Suprapubic skin (tissue), 4 donors: ENCODE measurements at places on chromosomes 13 and 19.

GRCh38 chr13:32370805-32371204, 55.5 kb downstream of the BRCA2 start:
- H3K4me1 ChIP-seq: no peaks in the 10 kb centered on the region
- H3K4me3 ChIP-seq: no peak overlapping the region
- H3K27me3 ChIP-seq: no peaks in the 10 kb centered on the region
- peaks cover 5% of the 10 kb centered on the region for H3K36me3 ChIP-seq
- H3K27ac ChIP-seq: no peak overlapping the region
- DNase-seq: no peak

DNA sequence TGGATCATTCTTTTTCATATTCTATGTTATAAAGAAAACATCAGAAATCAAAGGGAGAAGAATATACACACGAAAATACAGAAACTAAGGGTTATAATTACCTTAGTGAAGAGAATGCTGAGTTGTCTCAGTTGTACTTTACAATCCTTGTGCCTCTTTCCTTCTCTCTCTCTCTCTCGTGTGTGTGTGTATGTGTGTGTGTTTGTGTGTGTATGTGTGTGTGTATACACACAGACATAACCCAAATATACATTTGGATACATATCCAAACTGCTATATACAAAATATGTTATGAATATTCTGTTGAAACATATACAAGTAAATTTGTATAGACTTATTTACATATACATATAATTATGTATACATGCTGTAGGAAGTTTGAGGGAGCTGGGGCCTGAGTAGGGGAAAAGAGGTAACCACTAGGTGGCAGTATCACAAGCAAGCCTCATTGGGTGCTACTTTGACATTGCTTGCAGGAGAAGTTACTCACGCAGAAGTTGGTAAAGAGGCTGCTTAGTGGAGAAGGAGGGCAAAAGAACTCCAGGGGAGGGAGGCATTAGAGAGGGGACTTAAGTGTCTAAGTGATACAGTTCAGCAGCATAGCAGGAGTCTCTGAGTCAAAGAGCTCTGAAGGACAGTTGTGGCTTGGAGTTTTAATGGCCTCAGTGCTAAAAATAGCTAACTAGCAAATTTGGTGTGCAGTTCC, 465.1 kb upstream of the PCDH20 start:
- no peak for DNase-seq
- H3K4me3 ChIP-seq: no peak overlapping the region
- H3K36me3 ChIP-seq: no peaks in the 10 kb centered on the region
- no peaks in the 10 kb centered on the region for H3K4me1 ChIP-seq
- H3K27ac ChIP-seq: no peak overlapping the region

- no peaks in the 10 kb centered on the region for H3K4me1 ChIP-seq
- H3K27me3 ChIP-seq: no peaks in the 10 kb centered on the region
- H3K27ac ChIP-seq: no peak overlapping the region
- H3K36me3 ChIP-seq: no peaks in the 10 kb centered on the region
These were observed 1468.1 kb downstream of the PCDH9 start for GRCh38 chr13:65762012-65762411.

GRCh38 chr13:79631051-79631659, 150.2 kb downstream of the NDFIP2 start:
- H3K27ac ChIP-seq: no peak overlapping the region
- no peaks in the 10 kb centered on the region for H3K36me3 ChIP-seq
- no peaks in the 10 kb centered on the region for H3K27me3 ChIP-seq
- H3K4me3 ChIP-seq: no peak overlapping the region
- H3K4me1 ChIP-seq: peaks cover 18% of the 10 kb centered on the region

DNA sequence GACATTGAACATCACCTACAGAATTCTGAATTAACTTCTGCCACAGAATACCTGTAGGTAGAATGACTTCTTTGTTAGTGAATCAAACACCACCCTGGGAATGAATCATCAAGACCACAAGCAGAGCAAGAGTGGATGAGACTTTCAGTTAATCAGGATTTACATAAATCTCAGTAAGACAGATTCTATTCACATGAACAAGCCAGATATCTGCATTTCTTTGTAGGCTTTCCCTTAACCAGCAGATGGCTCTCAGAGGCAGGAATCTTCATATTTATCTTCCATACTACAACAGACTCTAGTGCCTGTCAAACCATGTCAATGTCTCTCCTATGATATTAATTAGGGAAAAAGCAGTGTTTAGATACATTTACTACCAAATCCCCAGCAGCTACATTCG, 412.1 kb downstream of the KLF12 start:
- no peaks in the 10 kb centered on the region for H3K36me3 ChIP-seq
- H3K4me3 ChIP-seq: no peak overlapping the region
- H3K4me1 ChIP-seq: no peaks in the 10 kb centered on the region
- DNase-seq: no peak
- no peaks in the 10 kb centered on the region for H3K27me3 ChIP-seq
- no peak overlapping the region for H3K27ac ChIP-seq

- no peaks in the 10 kb centered on the region for H3K36me3 ChIP-seq
- no peak for DNase-seq
- no peak overlapping the region for H3K4me3 ChIP-seq
- H3K4me1 ChIP-seq: no peaks in the 10 kb centered on the region
These were observed 24.5 kb upstream of the CCNE1 start for GRCh38 chr19:29787281-29787680.

GRCh38 chr13:85266331-85266730, 532.9 kb downstream of the SLITRK6 start:
- H3K4me1 ChIP-seq: no peaks in the 10 kb centered on the region
- no peak overlapping the region for H3K27ac ChIP-seq
- H3K4me3 ChIP-seq: no peak overlapping the region
- H3K27me3 ChIP-seq: no peaks in the 10 kb centered on the region
- DNase-seq: no peak

DNA sequence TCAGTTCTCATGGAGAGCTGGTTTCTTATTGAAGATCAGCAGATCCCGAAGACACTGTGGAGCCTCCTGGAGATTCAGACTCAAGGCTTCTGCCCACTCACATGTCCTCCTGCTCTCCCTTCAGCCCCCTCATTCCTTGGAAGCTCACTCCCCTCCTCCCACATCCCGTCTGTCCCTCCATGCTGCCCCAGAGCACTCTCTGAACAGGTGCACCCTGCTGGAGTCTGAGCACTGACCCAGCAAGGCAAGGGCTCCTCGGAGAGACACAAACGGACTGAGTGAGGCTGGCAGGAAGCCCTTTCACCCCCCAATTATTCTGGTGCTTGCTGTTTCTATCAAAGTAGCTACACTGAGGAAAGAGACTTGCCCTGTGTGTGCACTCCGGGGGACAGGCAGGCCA, 374.0 kb downstream of the UQCRFS1 start:
- DNase-seq: no peak
- peaks cover 11% of the 10 kb centered on the region for H3K27me3 ChIP-seq
- no peak overlapping the region for H3K27ac ChIP-seq

- no peak overlapping the region for H3K4me3 ChIP-seq
- no peaks in the 10 kb centered on the region for H3K36me3 ChIP-seq
- DNase-seq: no peak
- H3K4me1 ChIP-seq: peaks cover 16% of the 10 kb centered on the region
These were observed 10.8 kb downstream of the FFAR2 start for GRCh38 chr19:35458731-35459391.

- peak overlapping the region; percentile 62 for H3K4me3 ChIP-seq
- peaks cover 34% of the 10 kb centered on the region for H3K4me1 ChIP-seq
- H3K36me3 ChIP-seq: no peaks in the 10 kb centered on the region
- H3K27ac ChIP-seq: peak overlapping the region; percentile 19
- no peak for DNase-seq
These were observed 1.1 kb downstream of the DACH1 start for GRCh38 chr13:71865874-71866334.

- H3K36me3 ChIP-seq: no peaks in the 10 kb centered on the region
- H3K4me3 ChIP-seq: no peak overlapping the region
- no peak for DNase-seq
- H3K4me1 ChIP-seq: peaks cover 31% of the 10 kb centered on the region
These were observed 6.5 kb upstream of the DOCK6 start for GRCh38 chr19:11268783-11269267.

GRCh38 chr13:24301911-24302310, 7.5 kb upstream of the C1QTNF9 start:
- peaks cover 67% of the 10 kb centered on the region for H3K36me3 ChIP-seq
- no peaks in the 10 kb centered on the region for H3K27me3 ChIP-seq
- no peak for DNase-seq
- H3K4me1 ChIP-seq: no peaks in the 10 kb centered on the region

GRCh38 chr19:43229315-43229714, 23.9 kb upstream of the PSG4 start:
- DNase-seq: no peak
- no peak overlapping the region for H3K27ac ChIP-seq
- no peaks in the 10 kb centered on the region for H3K36me3 ChIP-seq
- H3K4me3 ChIP-seq: no peak overlapping the region

GRCh38 chr13:24700539-24700938, 20.3 kb downstream of the ATP12A start:
- no peaks in the 10 kb centered on the region for H3K36me3 ChIP-seq
- no peak overlapping the region for H3K27ac ChIP-seq
- H3K4me3 ChIP-seq: no peak overlapping the region
- H3K27me3 ChIP-seq: peaks cover 21% of the 10 kb centered on the region
- no peak for DNase-seq

DNA sequence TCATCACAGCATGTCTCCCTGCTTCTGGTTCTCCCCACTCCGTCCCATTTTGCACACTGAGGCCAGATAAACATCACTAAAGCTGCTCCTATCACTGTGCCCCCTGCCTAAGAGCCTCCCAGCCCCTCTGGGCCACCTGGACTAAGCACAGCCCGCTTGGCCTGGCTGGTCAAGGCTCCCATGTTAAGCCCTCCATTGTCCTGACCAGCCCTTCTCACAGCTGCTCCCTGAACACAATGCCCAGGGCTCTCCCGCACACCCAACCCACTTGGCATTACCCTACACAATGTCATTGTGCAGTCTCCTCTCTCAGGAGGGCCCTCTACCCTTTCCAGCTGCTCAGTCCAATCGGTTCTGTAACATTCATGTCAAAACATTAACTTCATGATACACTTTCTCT, 133.4 kb downstream of the NUFIP1 start:
- no peak overlapping the region for H3K27ac ChIP-seq
- H3K4me1 ChIP-seq: peaks cover 14% of the 10 kb centered on the region
- H3K27me3 ChIP-seq: no peaks in the 10 kb centered on the region
- no peak overlapping the region for H3K4me3 ChIP-seq

GRCh38 chr19:39506944-39507714, 7.8 kb upstream of the SELENOV start:
- no peak for DNase-seq
- H3K4me1 ChIP-seq: peaks cover 25% of the 10 kb centered on the region
- no peak overlapping the region for H3K27ac ChIP-seq
- no peaks in the 10 kb centered on the region for H3K36me3 ChIP-seq
- H3K27me3 ChIP-seq: peaks cover 77% of the 10 kb centered on the region

DNA sequence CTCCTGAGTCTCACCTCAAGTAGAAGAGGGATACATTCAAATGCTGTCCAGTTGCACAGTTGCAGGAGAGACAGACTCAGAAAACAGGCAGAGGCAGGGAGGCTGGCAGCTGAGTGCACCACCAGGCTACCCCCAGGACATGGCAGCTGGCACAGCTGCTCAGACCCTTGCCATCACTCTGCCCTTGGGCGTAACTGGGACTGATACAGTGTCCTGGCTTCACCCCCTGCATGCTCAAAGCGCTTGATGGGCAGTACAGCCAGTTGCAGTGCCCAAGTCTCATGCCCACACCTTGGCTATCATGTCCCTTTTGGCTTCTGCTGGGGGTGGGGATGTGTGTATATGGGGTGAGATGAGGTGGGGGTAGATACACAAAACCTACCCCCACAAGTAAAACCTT, 5.5 kb upstream of the PEPD start:
- H3K27me3 ChIP-seq: peaks cover 33% of the 10 kb centered on the region
- H3K4me1 ChIP-seq: peaks cover 5% of the 10 kb centered on the region
- H3K27ac ChIP-seq: no peak overlapping the region
- no peaks in the 10 kb centered on the region for H3K36me3 ChIP-seq
- no peak overlapping the region for H3K4me3 ChIP-seq

DNA sequence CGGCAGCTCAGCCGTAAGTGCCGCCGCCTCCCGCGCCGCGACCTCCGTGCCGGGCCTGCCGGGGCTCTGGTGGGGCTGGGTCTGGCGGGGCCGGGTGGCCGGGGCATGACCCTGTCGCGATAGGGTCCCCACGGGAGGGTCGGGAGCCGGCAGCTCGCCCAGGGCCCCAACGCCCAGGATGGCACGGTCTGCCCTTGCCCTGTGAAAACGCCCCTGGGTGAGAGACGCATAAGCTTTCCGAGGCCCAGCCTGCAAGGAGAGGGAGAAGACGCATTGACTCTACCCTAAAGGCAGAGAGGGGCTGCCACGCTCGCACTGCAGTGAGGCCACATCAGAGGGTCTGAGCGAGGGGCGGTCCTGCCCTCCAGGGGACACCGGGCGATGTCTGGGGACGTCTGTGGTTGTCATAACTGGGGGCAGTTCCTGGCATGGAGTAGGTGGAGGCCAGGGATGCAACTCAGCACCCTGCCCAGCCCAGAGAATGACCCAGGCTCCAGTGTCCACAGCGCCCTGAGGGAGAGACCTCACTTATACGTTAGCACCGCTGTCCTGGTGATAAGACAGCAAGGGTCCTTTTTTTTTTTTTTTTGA, 539 bp downstream of the ZNF554 start:
- peak overlapping the region; percentile 59 for H3K27ac ChIP-seq
- H3K4me1 ChIP-seq: peaks cover 18% of the 10 kb centered on the region
- DNase-seq: no peak
- H3K36me3 ChIP-seq: peaks cover 7% of the 10 kb centered on the region
- H3K4me3 ChIP-seq: peak overlapping the region; percentile 100
